SK-N-SH (cell line): ENCODE measurements at places on chromosomes 7 and 10.

GRCh38 chr7:92325858-92326257 lies 80.1 kb downstream of the ANKIB1 start:
- DNase-seq = no peak

GRCh38 chr10:101112799-101113594 lies 18.1 kb upstream of the TLX1 start:
- no peak for DNase-seq

GRCh38 chr7:122550545-122550944 lies 148.4 kb downstream of the RNF133 start:
- DNase-seq = no peak

GRCh38 chr7:27080844-27081436 lies 14.9 kb downstream of the HOXA1 start:
- DNase-seq = no peak

GRCh38 chr7:73678862-73679261 lies 4.4 kb downstream of the DNAJC30 start:
- DNase-seq = no peak

DNA sequence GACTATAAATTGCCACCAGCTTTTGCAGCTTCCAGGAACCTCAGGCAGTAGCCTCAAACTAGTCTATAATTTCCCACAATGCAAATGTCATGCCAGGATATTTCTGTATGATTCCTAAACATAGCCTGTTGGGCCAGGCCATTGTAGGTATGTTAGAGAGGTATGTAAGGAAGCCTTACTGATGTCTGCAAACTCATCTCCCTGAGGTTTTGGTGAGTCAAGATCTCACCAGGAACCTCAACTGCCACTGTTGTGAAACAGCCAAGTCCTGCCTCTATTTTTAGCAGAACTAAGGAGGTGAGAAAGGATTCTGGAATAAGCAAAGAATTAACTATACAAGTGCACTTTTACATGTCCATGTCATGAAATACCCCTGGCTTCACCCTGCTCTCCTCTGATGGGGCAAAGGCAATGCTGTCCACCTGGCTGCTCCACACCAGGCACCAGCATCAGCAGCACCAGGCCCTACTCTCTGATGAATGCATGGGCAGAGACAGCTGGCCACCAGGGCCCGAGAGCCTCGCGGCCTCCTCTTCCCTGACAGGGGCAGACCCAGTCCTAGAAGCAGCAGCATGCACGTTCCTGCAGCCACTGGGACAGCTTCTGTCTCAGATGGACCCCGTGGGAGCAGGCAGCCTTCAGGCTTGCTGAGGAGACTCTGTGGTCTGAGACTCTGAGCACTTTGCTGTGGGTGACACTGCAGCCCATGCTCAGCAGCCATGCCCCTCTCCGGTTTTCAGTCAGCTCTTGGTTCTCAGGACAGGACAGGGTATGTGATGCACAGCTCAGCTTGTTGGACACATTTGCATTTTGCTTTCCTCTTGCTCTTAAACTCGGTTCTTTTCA lies 147.3 kb downstream of the ZMYND11 start:
- no peak for DNase-seq

- DNase-seq = no peak
Measured at GRCh38 chr10:91194497-91195179, 25.8 kb upstream of the PCGF5 start.

GRCh38 chr7:28725911-28726310 lies 232.2 kb downstream of the TRIL start:
- DNase-seq = no peak

DNA sequence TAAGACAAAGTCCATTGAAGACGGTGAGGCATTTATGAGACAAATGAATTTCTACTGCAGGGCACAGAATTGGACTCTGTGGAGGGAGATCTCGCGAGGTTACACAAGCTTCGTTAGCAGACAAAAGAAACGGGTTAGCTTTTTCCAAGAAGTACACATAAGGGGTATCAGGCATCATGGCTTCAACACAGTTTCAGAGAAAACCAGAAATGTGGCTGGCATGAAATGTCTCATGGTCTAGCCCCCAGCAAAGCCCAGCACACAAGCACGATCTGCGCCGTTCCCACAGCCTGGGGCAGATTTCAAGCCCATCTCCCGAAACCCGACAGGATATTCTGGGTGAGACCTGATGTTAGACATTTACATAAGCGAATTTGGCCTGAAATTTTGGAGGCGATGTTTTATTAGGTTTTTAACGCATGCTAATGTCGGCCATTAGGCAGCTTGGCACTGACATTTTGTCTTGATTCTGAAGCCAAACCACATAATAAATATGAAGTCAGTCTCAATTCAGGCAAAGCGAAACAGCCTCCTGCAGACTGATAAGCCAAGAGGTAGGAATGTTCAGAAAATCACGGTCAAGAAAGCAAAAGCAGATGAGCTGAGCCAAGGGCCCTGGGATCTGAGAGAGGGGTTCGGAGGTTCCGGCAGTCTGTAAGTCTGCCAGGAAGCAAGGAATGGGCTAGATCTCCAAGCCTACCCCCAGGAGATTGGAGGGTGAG lies 240.5 kb downstream of the PRPF18 start:
- DNase-seq = no peak

GRCh38 chr10:49552277-49552676 lies 13.4 kb upstream of the ERCC6 start:
- no peak for DNase-seq

DNA sequence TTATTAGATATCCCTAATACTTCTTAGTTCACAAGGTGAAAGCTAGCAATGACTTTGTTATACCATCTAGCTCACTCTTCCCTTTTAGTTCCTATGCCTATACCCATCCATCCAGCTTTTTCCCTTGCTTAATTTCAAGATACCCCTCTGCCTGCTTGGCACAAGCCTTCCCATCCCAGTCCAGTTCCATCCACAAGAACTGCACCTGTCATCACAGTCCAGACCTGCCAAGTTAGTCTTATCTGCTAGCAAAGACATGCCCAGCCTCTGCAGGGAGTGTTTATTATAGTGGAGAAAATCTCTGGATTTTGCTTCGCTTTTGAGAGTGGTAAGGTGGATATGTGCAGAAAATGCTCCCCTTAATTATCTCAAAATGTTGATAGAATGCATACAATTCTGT lies 158.2 kb downstream of the ST7 start:
- DNase-seq = no peak
